Cardiac muscle cell (in vitro differentiated cells and primary cell): ENCODE measurements at places on chromosomes 1 and 21. TPM values are rescaled to one million over a fixed set of nuclear protein-coding genes. Genes with fewer than 3 reads are reported as not detected.

DNA sequence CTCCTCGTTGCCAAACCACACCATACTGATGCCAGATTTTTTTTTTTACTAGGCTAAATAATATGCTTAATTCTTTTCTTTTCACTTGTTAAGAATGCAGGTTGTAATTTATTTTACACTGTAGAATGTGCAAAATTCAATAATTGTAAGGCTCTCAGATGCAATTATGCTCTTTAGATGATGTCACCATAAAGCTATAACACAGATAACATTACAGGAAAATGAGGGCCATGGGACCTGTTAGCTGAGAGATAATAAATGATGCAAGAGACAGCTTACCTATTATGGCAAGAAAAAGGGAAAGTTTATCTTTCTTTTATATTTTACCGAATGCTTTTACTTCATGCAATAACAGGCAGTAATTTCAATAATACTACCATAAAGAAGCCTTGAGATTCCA, 35.4 kb downstream of the CHRM3 start:
- H3K4me1 ChIP-seq = no peaks in the 10 kb centered on the region
- H3K36me3 ChIP-seq = no peaks in the 10 kb centered on the region
- no peak for DNase-seq

DNA sequence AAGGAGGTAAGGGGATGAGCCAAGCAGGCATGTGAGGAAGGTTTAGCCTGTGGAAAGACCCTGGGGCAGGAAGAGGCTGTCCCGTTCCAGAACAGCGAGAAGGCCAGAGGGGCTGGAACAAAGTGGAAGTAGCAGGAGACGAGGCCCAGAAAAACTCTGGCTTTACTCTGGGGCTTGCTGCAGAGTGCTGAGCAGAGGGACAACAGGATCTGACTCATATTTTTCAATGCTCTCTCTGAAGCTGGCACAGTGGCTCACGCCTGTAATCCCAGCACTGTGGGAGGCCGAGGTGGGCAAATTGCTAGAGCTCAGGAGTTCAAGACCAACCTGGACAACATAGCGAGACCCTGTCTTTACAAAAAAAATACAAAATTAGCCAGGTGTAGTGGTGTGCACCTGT, 52.4 kb upstream of the PAX7 start:
- no peaks in the 10 kb centered on the region for H3K27me3 ChIP-seq
- H3K4me1 ChIP-seq = no peaks in the 10 kb centered on the region
- no peak overlapping the region for H3K4me3 ChIP-seq
- no peak overlapping the region for H3K27ac ChIP-seq
- H3K36me3 ChIP-seq = no peaks in the 10 kb centered on the region

DNA sequence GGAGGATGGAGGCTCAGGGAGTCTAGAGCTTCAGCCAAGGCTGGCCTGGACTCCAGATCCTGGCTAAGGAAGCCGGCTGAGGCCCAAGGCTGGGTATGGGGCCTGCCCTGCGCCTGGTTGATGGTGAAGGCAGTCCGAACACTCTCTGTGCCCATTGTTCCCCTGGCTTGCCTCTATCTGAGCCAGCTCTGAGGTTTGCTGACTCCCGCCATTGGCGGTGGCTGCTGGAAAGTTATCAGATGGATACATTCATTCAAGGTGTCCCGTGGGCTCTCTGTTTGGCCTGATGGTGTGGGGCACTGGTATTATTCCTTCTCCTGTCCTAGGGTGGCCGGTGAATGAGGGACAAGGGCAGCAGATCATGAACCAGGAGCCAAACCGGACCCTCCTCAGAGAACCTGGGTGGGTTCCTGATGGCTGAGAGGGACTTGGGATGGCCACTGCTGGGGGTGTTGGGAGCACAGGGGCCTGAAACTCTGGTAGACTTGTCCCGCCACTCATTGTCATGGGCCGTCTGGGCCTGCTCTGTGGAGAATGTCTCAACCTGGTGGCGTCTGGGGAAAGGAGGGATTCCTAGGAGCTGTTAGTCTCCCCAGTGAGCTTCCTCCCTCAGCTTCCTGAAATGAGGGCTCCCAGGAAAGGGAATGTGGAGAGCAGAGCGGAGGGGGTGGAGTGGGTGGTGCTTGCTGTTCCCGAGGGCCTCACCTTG, 22.2 kb downstream of the SLC26A9 start:
- H3K27ac ChIP-seq = peak overlapping the region; percentile 91
- no peak overlapping the region for H3K4me3 ChIP-seq
- no peak for DNase-seq
- H3K36me3 ChIP-seq = no peaks in the 10 kb centered on the region
- H3K27me3 ChIP-seq = no peaks in the 10 kb centered on the region

DNA sequence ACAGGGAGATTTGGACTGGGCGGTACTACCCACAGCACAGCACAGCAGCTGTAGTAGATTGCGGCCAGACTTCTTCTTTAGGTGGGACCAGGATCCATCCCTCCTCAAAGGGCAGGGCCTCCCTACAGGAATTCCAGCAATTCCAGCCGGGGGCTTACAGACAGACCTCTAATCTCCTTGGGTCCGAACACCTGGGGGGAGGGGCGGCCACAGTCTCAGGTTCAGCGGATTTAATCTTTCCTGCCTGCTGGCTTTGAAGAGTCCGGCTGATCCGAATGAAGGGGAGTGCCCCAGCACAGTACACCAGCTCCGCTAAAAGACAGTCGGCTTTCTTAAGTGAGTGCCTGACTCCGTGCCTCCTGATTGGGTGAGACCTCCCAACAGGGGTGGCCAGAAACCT, 1708.5 kb downstream of the BRINP3 start:
- H3K27ac ChIP-seq = no peak overlapping the region
- DNase-seq = no peak
- no peak overlapping the region for H3K4me3 ChIP-seq
- H3K27me3 ChIP-seq = no peaks in the 10 kb centered on the region
- no peaks in the 10 kb centered on the region for H3K36me3 ChIP-seq

- no peaks in the 10 kb centered on the region for H3K36me3 ChIP-seq
- H3K27ac ChIP-seq = no peak overlapping the region
- no peak for DNase-seq
These were observed 58.9 kb upstream of the NEK2 start for GRCh38 chr1:211734359-211734758.

DNA sequence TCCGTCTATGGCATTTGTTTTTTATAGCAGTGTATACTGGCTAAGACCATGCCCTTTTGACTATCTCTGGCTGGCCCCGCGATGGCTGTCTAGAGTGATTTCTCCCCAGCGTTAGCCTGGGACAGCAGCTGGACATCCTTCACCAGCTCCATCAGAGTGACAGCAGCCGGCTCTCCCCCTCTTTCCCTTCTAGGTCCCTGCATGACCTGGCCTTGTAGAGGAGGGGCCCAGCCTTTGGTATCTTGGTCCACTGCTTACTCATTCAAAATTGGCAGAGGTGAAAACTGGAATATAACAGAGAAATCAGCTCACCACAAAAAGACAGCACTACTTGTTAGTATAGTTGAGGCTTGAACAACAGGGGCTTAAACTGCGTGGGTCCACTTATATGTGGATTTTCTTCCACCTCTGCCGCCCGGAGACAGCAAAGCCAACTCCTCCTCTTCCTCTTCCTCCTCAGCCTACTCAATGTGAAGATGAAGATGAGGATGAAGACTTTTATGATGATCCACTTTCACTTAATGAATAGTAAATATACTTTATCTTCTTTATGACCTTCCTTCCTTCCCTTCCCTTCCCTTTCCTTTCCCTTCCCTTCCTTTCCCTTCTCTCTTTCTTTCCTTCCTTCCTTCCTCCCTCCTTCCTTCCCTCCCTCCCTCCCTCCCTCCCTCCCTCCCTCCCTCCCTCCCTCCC, 29.4 kb upstream of the B3GALNT2 start:
- no peaks in the 10 kb centered on the region for H3K27me3 ChIP-seq
- peak; percentile 40 for DNase-seq
- H3K27ac ChIP-seq = no peak overlapping the region
- H3K4me1 ChIP-seq = no peaks in the 10 kb centered on the region
- no peak overlapping the region for H3K4me3 ChIP-seq

DNA sequence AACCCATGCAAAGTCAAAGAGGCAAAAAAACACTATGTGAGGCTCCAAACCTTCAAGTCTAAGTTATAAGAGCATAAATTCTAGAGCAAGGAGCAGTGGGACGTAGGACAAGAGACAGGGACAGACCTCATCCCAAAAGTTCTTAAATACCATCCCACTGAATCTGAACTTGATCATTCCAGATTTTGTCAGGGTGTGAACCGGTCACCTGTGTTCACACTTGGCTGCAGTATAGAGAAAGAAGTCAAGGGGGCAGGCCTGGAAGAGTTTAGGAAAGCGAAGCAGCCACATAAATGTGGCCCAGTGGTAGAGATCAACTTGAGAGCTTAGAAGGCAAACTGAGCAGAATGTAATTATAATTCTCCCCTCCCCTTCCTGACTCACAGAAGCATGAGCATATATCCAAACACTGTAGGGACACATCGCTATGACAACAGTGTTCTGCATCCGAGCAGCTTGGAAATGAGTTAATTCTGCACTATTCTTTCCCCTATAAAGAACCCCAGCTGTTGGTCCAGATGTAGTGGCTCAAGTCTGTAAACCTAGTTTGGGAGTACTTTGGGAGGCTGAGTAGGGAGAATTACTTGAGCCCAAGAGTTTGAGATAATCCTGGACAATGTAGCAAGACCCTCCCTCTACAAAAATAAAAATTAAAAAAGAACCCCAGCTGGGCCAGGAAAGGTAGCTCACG, 2.7 kb downstream of the AKR7A2 start:
- no peak overlapping the region for H3K4me3 ChIP-seq
- no peak for DNase-seq
- peaks cover 11% of the 10 kb centered on the region for H3K36me3 ChIP-seq
- H3K27ac ChIP-seq = no peak overlapping the region
- no peaks in the 10 kb centered on the region for H3K27me3 ChIP-seq

GRCh38 chr1:1001057-1001783, 1.3 kb upstream of the HES4 start:
- no peaks in the 10 kb centered on the region for H3K36me3 ChIP-seq
- H3K27me3 ChIP-seq = peaks cover 31% of the 10 kb centered on the region

DNA sequence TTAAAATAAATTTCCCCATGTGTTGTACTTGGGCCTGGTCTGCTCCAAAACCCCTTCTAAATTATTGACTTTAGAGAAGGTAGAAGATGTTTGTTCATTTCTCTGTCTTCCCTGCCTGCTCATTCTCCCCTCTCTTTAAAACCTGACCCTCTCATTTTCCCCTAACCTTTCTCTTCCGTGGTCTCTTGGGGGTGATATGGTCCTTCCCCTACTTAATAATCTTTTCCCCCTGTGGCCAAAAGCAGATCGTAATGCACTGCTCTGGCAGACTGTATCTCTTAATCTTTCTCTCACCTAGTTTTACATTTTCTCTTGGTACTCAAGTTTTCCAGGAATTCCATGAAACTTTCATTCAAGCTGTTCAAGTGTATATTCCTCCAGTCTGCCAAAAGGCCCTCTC, 301.7 kb downstream of the TTLL7 start:
- H3K27me3 ChIP-seq = no peaks in the 10 kb centered on the region
- H3K27ac ChIP-seq = no peak overlapping the region
- no peak for DNase-seq
- no peaks in the 10 kb centered on the region for H3K36me3 ChIP-seq

- DNase-seq = peak; percentile 67
- peak overlapping the region; percentile 78 for H3K27ac ChIP-seq
- peaks cover 43% of the 10 kb centered on the region for H3K4me1 ChIP-seq
- no peaks in the 10 kb centered on the region for H3K36me3 ChIP-seq
- H3K27me3 ChIP-seq = no peaks in the 10 kb centered on the region
These were observed 3.6 kb upstream of the SCMH1 start for GRCh38 chr1:41245659-41246058.

HMGCS2 gene
- not detected in 2 replicates for total RNA-seq

TSPAN2 gene
- total RNA-seq = 26.6 and 45.6 TPM in 2 replicates
